ENCODE measurements at places on chromosomes 6 and 20.

GRCh38 chr6:6386010-6386409 lies 65.5 kb upstream of the F13A1 start:
- no peak for DNase-seq
- no peaks in the 10 kb centered on the region for H3K36me3 ChIP-seq
- H3K27me3 ChIP-seq, result peaks cover 2% of the 10 kb centered on the region
- H3K27ac ChIP-seq, result no peak overlapping the region
- no peaks in the 10 kb centered on the region for H3K4me1 ChIP-seq

DNA sequence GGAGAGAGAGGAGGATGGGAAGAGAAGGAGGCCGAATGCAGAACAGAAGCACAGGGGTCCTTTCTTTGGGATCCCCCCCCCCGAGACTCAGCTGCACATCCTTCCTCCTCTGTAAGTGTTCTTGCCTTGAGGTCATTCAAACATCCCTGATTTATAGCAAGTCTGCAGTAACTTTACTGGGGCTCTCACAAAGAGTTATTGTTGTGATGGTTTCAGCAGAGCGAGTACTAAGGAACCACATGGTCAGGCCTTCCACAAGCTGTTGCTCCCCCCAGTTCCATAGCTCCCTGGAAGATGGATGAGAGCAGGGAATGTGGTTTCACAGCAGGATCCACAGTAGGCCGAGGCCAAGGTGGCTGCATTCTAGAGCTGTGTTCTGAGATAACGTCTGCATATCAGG lies 351.4 kb upstream of the CDH4 start:
- H3K36me3 ChIP-seq, result no peaks in the 10 kb centered on the region
- no peaks in the 10 kb centered on the region for H3K4me1 ChIP-seq
- H3K27ac ChIP-seq, result no peak overlapping the region

GRCh38 chr6:71524201-71524600 lies 235.6 kb downstream of the OGFRL1 start:
- no peak overlapping the region for H3K27ac ChIP-seq
- no peaks in the 10 kb centered on the region for H3K4me1 ChIP-seq
- no peak overlapping the region for H3K4me3 ChIP-seq
- H3K27me3 ChIP-seq, result peaks cover 18% of the 10 kb centered on the region
- no peak for DNase-seq
- peaks cover 2% of the 10 kb centered on the region for H3K36me3 ChIP-seq

- H3K27ac ChIP-seq, result no peak overlapping the region
- no peaks in the 10 kb centered on the region for H3K4me1 ChIP-seq
- no peaks in the 10 kb centered on the region for H3K36me3 ChIP-seq
- DNase-seq, result no peak
Measured at GRCh38 chr6:155962276-155962675, 506.6 kb upstream of the NOX3 start.

Measured in osteocyte (in vitro differentiated cells).